NCI-H460 (cell line): ENCODE measurements at places on chromosomes 5 and 9.

DNA sequence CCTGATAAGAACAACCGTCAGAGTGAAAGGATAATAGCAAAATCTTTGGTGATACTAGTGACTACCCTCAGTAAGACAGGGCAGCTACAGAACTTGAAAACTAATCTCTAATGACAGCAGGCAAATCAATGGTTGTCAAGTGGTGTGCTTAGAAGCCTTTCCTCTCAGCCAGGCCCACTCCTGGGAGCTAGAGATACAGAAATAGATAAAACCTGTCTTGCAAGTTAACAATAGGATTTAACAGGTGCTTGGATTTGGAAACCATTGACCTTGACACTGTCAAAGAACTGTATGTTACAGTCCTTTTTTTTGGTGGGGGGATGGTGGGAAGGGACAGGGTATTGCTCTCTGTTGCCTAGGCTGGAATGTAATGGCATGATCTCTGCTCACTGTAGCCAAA lies 118.6 kb downstream of the BASP1 start:
- no peak for DNase-seq

DNA sequence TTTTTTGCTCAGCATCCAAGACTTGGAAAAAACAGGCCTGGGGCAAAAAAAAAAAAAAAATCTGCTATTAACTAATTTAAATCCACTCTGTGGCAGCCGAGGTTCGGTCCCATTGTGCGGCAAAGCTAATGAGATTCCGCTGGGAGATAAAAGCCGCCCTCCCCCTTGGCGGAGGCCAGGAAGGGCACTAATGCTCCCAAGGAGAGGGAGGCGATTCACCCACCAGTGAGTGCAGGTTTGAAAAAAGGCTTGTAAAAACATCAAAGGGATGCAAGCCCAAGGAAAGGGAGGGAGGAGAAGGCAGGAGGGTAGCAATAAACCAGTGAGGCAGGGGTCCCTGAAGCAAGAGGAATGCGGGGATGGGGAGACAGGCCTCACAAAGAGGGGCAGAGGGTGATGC lies 129.5 kb upstream of the RAPGEF1 start:
- DNase-seq = no peak

DNA sequence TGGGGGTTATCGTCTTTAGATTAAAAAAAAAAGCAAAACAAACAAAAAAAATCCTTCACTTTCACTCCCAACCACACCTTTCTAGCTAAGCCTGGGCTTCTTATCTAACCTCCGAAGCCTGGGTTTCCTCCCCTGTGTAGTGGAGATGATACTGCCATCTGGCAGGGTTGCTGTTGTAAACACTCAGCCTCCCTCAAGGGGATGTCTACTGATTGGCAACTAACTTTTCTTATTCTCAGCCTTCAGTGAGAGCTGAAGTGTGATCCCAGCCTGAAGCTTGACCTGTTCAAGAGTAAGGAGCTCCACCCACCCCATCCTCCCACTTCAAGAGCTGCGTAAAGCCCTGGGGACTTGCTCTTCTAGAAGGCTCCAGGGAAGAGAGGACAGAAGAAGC lies 21.5 kb upstream of the WWC1 start:
- DNase-seq = no peak

DNA sequence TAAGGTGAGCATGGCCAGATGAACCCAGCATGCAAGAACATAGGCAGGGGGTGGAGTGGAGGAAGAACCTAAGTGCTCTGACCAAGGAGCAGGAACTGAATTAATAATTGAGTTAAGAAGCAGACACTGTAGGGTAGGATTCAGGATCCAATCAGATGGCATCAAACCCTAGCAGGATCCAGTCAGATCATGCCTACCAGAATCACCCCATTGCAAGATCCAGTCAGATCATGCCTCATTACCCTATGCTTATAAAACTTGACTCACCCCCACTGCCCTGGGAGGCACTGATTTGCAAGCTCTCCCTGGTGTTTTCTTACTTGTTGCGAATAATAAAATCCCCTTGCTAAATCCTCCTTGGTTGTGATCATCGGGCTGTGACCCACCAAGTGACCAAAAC lies 19.7 kb downstream of the TUSC1 start:
- DNase-seq = no peak

GRCh38 chr5:87069311-87069710 lies 198.4 kb upstream of the RASA1 start:
- DNase-seq = no peak

DNA sequence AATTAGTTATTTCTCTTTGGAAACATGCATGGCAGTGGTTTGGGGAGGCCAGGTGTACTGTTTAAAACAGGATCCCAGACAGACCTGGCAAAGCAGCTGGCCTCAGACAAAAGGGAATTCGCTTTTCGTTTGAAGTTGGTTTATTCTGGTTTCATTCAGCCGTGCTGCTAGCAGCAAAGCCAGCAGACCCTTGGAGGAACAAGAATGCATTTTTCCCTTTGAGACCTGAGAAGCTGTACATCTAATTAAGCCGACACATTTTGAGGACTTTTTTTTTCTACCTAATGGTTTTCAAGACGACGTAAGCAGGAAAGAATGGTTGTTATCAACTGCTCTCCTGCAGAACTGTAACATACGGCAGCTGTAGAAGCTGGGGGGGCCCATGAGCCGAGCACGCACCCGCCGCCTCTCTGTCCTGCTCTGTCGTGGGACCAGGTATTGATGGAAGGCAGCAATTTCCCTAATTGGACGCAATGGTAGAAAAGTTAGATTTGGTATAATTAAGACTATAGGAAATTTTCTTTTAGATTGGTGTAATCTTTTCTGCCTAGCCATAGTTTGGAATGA lies 13.6 kb downstream of the PLEKHG4B start:
- no peak for DNase-seq

DNA sequence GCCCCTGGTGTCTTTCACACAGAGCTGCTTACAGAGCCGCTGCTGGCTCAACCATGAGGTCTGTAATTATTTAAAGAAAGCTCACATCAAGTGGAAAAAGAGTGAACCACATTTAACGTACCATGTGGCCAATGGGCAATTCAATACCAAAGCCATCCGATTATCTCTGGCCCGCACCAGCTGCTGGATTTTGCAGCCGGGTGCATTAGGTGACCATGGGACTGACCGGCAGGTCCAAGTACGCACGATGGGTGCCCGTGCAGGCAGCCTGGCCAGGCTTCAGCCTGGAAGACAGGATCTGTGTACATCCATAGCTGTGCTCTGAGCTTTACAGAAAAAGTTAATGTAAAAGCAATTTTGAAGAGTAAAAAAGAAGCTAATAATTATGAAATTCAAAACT lies 20.5 kb downstream of the PPARGC1B start:
- DNase-seq = no peak

DNA sequence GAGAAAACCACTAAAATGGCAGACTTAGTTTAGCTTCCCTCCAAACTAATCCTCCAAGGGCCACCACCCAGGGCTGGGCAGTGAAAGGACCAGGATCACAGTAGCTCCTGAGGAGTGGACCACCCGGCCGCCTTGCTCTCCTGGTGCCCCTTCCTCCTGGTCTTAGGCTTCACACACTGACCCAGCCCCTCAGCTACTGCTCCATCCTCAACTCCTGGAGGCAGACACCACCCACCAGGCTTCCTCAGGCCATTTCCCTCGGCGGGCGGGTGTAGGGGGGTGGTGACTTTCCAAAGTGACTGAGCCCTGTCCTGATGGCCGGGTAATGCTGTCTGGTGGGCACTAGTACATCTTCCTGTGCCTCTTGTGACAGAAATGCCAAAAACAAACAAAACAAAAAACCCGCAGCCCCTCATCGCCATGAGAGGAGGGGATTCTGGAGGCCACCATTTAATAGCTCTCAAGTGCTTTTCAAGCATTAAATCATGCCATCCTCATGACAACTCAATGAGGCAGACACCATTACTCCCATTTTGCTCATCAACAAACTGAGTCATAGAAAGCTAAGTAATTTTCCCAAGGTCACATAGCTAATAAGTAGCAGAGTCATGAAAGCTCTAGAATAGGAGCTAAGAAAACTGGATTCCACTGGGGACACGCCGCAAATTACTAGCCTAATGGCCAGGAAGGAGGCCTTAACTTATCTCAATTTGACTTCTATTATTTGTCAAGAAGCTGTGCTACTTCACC lies 91.3 kb upstream of the LRRTM2 start:
- DNase-seq = no peak
